ENCODE measurements at places on chromosomes 12 and 14. TPM values are rescaled to one million over a fixed set of nuclear protein-coding genes. Genes with fewer than 3 reads are reported as not detected.

DNA sequence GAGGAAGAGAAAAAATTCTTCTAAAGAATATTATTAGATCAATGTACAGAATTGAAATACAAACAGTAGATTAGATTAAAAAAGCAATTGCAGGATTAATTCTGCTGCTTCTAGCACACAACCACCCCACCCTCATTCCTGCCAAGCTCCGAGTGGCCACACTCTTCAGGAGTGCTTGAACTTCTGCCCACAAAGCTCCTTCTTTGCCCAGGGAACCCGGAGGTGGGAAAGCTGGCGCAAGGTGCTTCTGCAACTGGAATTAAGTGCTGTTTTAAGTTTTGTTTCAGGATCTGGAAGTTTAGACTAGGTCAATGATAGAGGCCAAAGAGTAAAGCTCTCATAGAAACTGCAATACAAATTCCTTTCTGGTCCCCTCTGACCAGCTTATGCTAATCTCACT, 94.1 kb upstream of the BMP4 start:
- no peak for DNase-seq

DNA sequence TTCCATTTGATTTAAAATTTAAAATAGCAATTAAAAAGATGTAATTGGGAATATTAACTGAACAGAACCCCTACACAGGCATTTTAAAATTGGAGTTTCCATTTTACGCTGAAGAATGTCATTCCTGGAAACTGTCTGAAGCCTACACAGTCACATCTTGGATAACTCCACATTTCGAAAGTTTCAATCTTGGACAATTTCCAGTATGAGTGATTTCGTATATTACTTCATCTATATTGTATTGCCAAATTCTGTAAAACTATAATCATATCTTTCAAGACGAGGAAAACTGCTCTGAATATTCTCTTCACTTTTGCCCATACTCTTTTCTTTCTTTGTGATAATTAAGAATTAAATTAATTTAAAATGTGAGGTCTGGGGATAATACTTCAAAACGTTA, 194.2 kb upstream of the ABCD2 start:
- DNase-seq = no peak

DNA sequence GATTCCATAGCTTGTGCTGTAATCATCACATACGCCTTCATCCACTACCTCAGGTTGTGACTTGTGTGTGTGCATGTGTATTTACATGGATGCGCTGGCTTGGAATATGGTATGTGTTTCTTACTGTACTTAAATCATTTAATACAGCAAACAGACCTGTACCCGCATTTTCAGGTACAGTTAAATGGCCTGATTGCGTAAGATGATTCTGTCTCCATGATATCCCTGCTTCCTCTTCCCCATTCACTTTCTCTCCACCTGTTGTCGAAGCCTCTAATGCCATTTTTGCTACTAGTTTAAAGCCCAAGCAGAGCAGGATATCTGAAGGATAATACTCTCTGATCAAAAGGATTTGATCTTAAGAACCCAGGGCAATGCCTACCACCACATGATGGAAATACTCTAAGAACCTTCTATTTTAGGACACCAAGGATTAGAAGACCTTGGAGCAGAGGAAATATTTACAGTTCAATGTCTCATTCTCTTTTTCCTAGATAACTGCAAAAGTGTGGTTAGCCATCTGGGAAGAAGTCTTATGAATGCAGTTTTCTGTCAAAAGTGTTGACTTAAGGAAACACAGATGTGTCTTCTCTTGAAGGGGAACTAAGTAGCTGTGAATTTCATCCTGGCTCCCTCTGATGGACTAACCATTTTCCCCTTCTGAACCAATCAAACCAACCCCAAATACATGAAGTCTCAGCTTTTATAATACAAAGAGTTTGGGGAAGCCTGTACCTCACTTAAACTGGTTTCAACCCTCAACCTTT, 78.7 kb downstream of the HELB start:
- no peak for DNase-seq

- DNase-seq = no peak
Measured at GRCh38 chr14:59395672-59396071, 69.5 kb downstream of the GPR135 start.

- no peak for DNase-seq
Measured at GRCh38 chr14:32258336-32258993, 55.4 kb upstream of the RNU6-8 start.

DNA sequence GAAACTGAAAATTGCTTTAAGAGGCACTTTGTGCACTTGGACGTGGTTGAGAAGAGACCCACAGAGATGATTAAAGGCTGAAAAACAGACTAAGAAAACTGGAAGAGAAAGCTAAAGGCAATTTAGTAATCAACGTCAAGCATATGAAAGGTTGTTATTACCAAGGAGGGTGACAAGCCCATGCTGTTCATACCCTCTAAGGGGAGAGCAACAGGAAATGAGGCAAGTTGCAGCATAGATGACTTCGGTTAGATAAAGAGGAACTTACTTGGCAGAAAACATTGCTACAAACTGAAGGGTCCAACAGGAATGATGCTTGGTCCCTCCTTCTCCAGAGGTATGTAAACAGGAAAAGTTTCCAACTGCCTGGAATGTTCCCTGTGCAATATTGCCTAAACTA, 107.8 kb downstream of the DUSP6 start:
- DNase-seq = no peak

Gene PRKD1
- 21.3 TPM for total RNA-seq

Gene PROX2
- total RNA-seq = not detected

Gene ABCC9
- total RNA-seq = 8.0 TPM

Gene SLC7A8
- 15.9 TPM for total RNA-seq

Gene GLT8D2
- total RNA-seq = 51.6 TPM

Gene CEP170B
- 35.1 TPM for total RNA-seq

Gene HOXC4
- total RNA-seq = not detected

Gene PLA2G1B
- not detected for total RNA-seq

Gene SSTR1
- 209 TPM for total RNA-seq
